ENCODE measurements at places on chromosomes 3 and 15.

- no peak for DNase-seq
Measured at GRCh38 chr3:5458526-5458925, 271.0 kb downstream of the EDEM1 start.

- DNase-seq, result no peak
Measured at GRCh38 chr3:13790376-13791197, 89.3 kb downstream of the WNT7A start.

GRCh38 chr3:161770484-161771386 lies 274.1 kb downstream of the OTOL1 start:
- DNase-seq, result no peak

GRCh38 chr3:55144015-55144673 lies 216.3 kb upstream of the LRTM1 start:
- DNase-seq, result no peak

DNA sequence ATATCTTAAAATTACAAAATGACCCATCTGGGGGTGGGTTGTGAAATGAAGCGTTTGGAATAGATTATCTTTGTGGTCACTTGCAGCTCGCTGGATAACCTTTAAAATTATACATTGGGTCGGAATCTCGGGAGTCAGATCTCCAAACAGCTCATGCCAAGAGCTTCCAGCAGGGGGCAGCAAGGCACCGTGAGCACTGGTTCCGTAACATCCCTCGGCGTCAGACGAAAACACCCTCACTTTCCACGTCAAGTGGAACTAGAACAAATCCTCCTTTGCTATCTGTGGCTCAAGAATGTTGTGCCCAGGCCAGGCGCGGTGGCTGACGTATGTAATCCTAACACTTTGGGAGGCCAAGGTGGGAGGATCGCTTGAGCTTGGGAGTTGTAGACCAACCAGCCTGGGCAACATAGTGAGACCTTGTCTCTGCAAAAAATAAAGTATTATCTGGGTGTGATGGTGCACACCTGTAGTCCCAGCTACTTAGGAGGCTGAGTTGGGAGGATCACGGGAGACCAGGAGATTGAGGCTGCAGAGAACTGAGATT lies 31.1 kb downstream of the UMPS start:
- peak; percentile 83 for DNase-seq

DNA sequence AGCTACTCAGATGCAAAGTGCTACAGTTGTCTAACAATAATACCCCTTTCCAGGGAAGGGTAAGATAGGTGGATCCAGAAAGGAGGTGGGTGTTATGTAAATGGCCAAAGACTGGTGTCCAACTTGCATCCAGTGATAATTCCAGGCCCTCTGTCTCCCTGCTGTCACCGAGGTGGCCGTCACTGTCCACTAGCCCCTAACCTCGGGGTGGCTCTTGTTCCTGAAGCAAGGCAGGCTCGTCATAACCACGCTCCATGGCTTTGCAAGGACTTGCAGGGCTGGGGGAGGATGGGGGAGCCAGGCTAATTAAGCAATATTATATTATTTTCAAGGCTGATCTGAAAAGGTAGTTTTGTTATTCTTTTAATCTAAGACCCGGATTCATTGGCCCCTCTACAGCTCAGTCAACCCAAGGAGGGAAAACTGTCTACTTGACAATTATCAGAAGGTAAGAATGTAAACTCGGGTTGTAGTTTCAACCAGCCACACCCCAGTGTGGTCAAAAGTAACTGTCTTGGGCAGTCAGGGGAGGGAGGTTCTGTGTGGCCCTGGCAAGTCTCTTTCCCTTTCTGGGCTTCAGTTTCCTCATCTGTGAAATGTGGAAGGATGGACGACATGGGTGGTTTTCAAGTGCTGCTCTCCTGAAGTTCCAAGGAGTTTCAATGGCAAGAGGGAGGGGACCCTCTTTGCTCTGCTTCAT lies 220.1 kb upstream of the BHLHE40 start:
- DNase-seq, result no peak

- DNase-seq, result no peak
Measured at GRCh38 chr15:31434588-31435260, 108.1 kb downstream of the KLF13 start.

GRCh38 chr3:56339671-56340070 lies 128.6 kb downstream of the ERC2 start:
- DNase-seq, result no peak

DNA sequence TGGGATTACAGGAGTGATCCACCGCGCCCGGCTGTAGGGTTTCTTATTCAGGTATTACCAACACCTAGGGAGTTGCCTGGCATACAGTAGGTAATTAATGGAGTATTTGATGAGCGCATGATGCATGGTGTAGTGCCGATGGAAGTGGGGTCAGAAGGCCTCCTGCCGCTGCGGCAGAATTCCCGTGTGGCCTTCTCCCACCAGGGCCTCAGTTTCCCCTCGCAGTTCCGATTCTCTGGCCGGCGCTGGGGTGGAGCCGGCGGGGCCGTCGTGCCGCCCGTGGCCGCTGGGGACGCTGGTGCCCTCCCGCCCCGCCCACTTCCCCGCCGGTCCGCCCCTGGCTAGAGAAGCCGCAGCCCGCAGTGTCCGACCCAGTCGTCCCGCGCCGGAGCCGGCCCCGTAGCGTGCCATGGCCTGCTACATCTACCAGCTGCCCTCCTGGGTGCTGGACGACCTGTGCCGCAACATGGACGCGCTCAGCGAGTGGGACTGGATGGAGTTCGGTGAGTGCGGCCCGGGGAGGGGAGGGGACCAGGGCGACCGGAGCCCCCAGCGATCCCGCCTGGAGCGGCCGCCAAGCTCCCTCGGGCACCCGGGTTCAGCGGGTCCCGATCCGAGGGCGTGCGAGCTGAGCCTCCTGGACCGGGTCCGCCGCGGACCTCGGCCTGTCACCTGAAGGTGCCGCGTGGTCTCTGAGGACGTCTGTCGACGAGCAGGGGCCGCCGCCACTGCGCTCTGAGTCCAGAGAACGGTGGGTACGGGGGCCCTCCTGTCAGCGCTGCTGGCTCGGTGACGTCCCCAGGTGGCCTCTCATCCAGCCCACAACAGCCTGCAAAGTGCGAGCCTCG lies at the start of gene IRAK2:
Gene IRAK2, plus strand, starts transcription at position 374 of the 848 bp plus-strand sequence. Its CDS starts 36 bp downstream, at position 410.
- peak; percentile 85 for DNase-seq

DNA sequence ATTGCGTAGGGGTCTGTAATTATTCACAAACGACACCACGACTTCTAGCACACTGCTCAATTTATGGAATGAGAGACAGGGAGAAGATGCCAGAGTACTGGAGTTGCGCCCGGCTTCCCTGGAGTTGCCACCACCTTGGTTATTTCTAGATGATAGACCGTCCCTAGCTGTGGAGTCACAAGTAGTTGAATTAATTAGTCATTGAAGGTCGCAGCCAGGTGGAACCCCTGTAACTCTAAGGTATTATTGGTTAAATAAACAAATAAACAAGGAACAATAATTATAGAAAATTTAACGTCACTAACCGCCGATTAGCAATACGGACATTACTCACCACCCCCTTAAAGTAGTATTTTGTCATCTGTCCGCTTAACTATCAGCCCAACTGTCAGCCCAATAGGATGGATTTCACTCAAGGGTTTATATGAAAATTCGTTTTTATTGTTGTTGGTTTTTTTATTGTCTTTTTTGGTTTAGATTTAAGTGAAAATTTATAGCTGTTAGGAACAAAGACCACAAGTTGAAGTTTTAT lies 911 bp upstream of the AZI2 start:
- DNase-seq, result no peak

GRCh38 chr15:99976811-99977271 lies 243.6 kb upstream of the LYSMD4 start:
- DNase-seq, result no peak

DNA sequence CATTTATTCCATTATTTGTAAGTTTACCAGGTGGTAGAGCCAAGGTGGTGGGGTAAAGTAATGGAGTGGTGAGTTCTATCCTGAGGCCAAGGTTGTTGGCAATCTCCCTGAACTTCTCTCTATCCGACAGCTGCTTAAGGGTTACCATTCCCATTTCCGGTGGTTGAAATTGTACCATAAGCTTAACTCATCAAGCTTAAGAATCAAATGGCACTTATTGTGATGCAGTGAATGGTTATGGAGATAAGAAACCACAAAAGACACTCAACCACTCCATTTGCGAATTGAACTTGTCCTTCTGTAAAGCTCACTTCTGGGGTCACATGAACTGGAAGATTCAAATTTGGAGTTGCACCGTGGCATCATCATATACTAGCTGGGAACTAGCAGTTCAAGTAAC lies 287.4 kb upstream of the SLCO3A1 start:
- DNase-seq, result no peak

GRCh38 chr3:128081226-128081625 lies 29.0 kb downstream of the SEC61A1 start:
- DNase-seq, result no peak

GRCh38 chr3:56379723-56380287 lies 88.5 kb downstream of the ERC2 start:
- DNase-seq, result no peak
